Foreskin keratinocyte (primary cell): ENCODE measurements at places on chromosomes 1 and 21. TPM values are rescaled to one million over a fixed set of nuclear protein-coding genes. Genes with fewer than 3 reads are reported as not detected.

GRCh38 chr1:160544647-160545046 lies 21.6 kb upstream of the SLAMF6 start:
- no peak for DNase-seq

GRCh38 chr1:46941135-46941694 lies at the start of gene CYP4A11:
CYP4A11 (minus strand) TSS chr1:46941476; CDS start chr1:46941433, 43 bp downstream.
- DNase-seq, result no peak

DNA sequence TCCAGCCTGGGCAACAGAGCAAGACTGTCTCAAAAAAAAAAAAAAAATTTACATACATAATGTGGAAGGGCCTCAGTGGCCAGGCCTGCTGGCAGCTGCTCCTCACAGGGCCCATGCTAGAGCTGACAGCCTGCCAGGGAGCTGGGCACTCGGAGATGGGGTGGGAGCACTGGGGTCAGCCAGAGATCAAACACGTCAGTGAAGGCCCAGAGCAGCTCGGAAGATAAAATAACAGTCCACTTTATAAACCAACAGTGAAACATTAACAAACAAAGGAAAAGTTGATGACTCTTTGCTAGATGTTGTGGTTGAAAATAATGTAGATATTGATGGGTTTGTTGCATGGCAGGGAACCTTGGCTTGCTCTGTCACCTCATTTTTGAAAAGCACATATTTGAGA lies 42.7 kb downstream of the ATP5PF start:
- no peak for DNase-seq

- no peak for DNase-seq
These were observed 4.0 kb downstream of the TRIM11 start for GRCh38 chr1:228402641-228403025.

GRCh38 chr1:14925336-14926136 lies 228.0 kb upstream of the TMEM51 start:
- no peak for DNase-seq

DNA sequence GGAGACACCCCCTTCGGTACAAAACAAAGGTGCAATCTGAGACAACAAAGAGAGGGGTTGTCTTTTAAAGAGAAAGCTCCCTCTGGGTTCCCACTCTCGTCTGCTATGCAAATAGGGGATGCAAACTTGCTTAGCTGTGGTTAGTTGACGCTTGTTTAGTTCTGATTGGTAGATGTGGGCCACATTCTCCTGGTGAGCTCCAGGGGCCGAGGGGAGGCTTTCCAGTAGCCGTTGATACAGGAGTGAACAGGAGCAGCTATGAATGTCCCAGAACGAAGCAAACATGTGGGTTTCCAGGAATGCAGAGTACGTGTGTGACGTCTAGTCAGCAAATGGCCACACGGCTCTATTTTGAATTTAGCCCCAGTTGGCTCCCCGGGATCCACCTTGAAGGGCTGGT lies 14.7 kb downstream of the TFF2 start:
- DNase-seq, result no peak

GRCh38 chr1:5938101-5938646 lies 54.1 kb downstream of the NPHP4 start:
- DNase-seq, result no peak

GRCh38 chr1:155529929-155530328 lies 32.7 kb downstream of the ASH1L start:
- DNase-seq, result no peak

- DNase-seq, result no peak
These were observed 67.4 kb upstream of the DMRTA2 start for GRCh38 chr1:50490640-50491039.

GRCh38 chr1:152109231-152109997 lies 5.8 kb downstream of the TCHH start:
- peak; percentile 39 for DNase-seq

DNA sequence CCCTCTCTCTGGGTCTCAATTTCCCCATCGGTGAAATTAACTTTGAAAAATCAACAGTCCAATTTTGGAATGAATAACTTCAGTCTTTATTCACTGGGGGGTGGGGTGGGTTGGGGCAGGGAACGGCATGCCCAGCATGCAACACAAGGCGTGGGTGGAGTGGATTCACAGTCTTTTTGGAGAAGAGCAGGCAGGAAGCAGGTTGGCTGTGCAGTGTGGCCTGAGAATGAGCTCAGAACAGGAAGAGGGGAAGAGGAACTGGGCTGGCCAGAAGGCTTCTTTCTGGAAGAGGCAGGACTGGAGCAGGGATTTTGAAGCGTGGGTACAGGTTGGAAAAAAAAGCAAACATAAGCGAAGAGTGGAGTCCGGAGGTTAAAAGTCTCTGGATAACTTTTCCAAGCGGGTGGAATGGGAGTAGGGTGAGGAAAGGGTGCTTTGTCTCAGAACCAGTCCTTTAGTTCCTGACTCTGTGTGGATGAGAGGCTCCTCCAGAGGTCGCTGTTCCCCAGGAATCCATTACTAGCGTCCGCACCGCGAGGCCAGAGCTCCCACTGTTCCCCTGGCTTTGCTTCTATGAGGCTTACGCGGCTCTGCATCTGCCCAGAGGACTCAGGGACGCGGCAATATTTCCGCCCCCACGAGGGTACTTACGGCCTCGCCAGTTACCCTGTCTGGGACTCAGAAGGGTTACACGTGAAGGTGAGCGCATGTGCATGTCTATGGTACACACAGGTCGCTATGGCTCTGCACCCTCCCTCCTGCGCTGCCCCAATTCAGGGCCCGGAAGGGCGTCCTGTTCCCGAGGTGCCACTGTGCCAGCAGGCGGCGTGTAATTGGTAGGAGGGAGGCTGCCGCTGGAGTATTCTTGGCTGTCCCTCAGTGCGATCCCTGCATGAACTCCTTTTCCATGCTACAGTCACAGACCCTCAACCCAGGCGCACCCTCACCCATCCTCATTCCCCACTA lies 5.5 kb upstream of the FOXD2 start:
- peak; percentile 78 for DNase-seq

Gene KRTAP11-1
- polyA plus RNA-seq, result not detected in 2 replicates

Gene ADORA1
- polyA plus RNA-seq, result 0.20 and 0.59 TPM in 2 replicates

Gene RAD54L
- polyA plus RNA-seq, result 17.0 and 20.6 TPM in 2 replicates

Gene NKAIN1
- polyA plus RNA-seq, result not detected in 2 replicates

Gene ZFP69
- 2.7 and 3.0 TPM in 2 replicates for polyA plus RNA-seq

Gene BRDT
- not detected in 2 replicates for polyA plus RNA-seq
